Psoas muscle (tissue), 8 donors: ENCODE measurements at places on chromosomes 3 and 15. TPM values are rescaled to one million over a fixed set of nuclear protein-coding genes. Genes with fewer than 3 reads are reported as not detected.

Gene SLC9C1
- polyA plus RNA-seq, result not detected

Gene MYRIP
- polyA plus RNA-seq, result 0.90 TPM

Gene KNL1
- polyA plus RNA-seq, result 0.03 TPM

Gene TMEM40
- polyA plus RNA-seq, result 0.52 TPM

Gene MFN1
- polyA plus RNA-seq, result 18.9 TPM

- no peak for DNase-seq
Observed at GRCh38 chr3:144754076-144754783, 782.6 kb downstream of the DIPK2A start.

GRCh38 chr3:42300013-42300412, 34.0 kb upstream of the CCK start:
- no peak for DNase-seq

DNA sequence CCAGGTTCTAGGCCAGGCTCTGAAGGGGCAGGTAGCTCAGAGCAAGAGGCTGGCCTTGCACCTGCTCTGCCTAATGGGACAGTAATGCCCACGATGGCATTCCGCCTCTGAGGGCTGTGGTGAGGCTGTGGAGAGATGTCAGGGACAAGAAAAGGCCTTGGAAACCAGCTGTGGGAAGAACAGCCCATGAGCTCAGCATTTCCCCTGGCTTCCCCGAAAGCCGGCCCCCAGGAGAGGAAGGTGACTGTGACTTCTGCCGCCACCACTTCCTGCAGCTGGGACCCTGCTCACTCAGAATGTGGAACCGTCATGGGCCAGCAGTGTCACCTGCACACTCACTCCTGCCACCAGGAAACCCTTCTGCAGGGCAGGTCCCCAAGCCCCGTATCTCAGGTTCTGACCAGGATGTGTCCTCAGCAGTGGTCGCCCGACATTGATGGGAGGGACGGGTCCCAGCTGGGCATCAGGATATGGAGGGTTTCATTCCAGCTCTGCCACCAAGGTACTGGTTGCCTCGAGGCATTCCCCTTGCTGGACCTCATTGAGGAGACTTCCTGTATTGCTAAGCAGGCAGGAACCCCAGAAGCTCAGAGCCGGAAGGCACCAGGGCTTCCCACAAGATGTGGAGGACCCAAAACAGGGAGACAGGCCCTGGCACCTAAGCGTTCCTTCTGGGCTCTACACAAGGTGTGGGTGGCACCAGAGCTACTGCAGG, 30.7 kb downstream of the SEMA7A start:
- no peak for DNase-seq

DNA sequence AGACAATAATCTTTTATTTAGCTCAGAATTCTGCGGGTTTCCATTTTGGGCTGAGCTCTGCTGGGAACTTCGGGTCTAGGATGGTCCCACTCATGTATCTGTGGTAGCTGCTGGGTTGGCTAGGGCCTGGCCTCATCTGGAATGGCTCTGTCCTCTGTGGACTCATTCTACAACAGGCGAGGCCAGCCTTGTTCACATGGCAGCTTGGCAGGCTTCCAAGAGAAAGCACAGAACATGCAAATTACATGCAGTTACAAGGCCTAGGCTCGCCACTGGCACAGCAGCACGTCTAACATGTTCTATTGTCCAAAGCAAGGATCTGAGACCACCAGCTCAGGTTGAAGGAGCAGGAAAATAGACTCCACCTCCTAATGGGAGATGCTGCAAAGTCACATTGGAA, 431.4 kb downstream of the PDCD6IP start:
- DNase-seq, result no peak

GRCh38 chr3:174329321-174329720, 529.8 kb upstream of the NAALADL2 start:
- DNase-seq, result no peak

GRCh38 chr3:190645932-190646460, 132.1 kb downstream of the IL1RAP start:
- no peak for DNase-seq

GRCh38 chr3:114745322-114746240, 401.5 kb downstream of the ZBTB20 start:
- DNase-seq, result no peak

GRCh38 chr3:197365586-197365985, 67.2 kb upstream of the DLG1 start:
- no peak for DNase-seq

DNA sequence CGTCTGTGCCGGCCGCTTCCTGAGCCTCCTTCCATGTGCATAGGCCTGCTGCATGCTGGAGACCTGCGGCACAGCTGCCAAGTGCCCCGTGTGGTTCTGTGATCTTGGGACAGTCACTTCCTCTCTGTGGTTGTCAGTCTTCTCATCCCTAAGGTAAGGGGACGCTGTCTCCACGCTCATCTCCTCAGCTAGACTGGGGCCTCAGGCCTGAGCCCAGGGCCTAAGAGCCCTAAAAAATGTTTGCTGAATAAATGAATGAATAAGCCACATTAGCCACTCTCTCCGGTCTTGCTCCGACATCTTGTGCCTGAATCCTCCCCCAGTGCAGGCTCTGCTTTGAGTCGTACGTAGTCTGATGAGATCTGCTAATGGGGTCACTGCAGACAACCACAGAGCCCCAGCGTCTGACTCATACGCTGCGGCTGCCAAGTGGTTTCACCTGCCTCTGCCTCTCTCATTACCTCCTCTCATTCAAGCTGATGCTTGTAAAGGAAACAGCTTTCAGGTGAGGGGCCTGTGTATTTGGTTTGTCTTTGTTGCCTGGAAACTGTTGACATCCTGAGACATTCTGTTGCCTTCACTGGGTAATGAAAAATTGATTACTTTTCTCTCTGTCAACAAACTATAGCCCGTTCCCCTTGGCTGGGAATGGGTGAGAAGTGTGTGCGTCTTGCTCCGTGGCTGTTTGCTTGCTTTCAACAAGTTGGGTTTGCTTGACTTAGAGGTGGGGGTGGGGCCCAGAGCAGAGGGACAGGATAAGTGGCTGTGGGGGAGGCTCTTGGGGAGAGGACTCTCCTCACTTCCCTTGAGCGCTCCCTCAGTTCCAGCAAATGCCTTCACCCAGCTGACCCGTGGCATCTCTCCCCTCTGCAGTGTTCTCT, 15.9 kb downstream of the RPLP1 start:
- DNase-seq, result no peak

DNA sequence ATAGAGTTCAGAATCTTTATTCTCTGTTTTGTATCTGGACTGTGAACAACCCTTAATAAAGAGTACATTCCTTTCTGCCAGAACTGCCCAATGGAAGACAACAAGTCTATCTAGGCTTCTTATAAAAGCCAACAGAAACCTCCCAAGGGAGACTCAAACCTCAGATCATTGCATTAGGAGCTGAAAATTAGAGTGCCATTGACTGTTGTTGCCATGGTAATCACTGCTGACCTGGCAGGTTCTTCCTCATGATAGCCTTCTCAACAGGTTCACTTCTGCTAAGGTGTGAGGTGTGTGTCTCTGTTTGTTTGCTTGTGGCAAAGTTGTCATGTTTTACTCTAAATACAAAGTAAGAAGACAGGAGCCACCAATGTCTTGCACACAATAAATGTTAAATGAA, 79.2 kb downstream of the TMEM108 start:
- no peak for DNase-seq

GRCh38 chr3:147705651-147706051, 296.5 kb downstream of the ZIC1 start:
- no peak for DNase-seq
